Suppressor macrophage treated with lipopolysaccharide for 1 hour (primary cell): ENCODE measurements at places on chromosomes 12 and 14.

- DNase-seq: no peak
Measured at GRCh38 chr12:64007853-64008252, 163.4 kb downstream of the SRGAP1 start.

- DNase-seq: no peak
Measured at GRCh38 chr12:15538881-15539280, 216.6 kb downstream of the PTPRO start.

- no peak for DNase-seq
Measured at GRCh38 chr12:32281098-32281497, 118.3 kb upstream of the FGD4 start.

- no peak for DNase-seq
Measured at GRCh38 chr14:82447586-82447985, 913.9 kb upstream of the SEL1L start.

GRCh38 chr12:59873136-59873535 is 277.3 kb downstream of the SLC16A7 start:
- no peak for DNase-seq

GRCh38 chr14:50030036-50030435 is 86.3 kb downstream of the VCPKMT start:
- peak; percentile 80 for DNase-seq

DNA sequence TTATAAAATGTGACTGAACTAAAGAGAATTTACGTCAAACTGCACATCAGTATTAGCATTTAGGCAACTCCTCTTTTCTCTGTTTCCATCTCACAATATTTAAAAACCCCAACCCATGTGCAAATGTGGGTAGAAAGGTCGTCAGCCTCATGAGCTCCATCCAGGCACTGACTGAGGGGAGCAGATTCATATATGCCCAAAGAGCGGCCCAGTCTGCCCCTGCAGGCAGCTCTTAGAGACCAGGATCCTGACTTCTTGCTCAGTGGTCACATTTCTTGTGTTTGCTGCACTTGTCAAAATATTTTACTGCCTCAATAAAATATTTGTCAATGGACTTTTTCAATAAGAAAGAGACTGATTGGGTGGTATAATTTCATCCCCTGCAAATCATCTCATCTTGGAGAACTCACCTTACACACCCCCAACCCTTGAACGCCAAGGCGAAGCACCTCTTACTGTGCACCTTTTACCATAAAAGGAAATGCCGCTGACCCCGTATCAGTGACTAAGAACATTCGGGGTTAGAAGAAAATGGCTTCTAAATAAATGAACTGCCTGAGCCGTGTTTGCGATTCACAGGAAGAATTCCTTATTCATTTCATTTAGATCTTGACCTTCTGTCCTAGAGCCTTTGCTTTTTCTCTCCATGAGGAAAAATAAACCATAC is 418.8 kb downstream of the BCL11B start:
- DNase-seq: no peak
